ENCODE measurements at places on chromosomes 7 and 10.

GRCh38 chr7:143362131-143363015 lies at the start of gene FAM131B:
FAM131B (minus strand) TSS chr7:143362713; CDS start chr7:143362603, 110 bp downstream.
- peak; percentile 36 for DNase-seq

DNA sequence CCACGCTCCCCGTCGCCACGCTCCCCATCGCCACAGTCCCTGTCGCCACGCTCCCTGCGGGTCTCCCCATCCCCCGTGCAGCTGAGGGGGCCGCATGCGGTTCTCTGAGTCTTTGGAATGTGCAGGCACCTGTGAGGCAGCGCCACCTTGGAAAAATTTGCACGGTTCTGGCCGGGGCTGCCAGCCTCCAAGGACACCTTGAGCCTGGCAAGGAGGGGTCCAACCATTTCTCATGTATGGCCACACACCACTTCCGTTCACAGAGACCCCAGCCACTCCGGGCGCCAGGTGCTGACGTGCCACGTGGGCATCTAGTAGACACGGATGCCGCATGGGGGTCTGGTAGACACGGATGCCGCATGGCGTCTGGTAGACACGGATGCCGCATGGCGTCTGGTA lies 70.5 kb upstream of the ADGRA1 start:
- DNase-seq: no peak

GRCh38 chr7:50981743-50982142 lies 199.0 kb upstream of the GRB10 start:
- no peak for DNase-seq

DNA sequence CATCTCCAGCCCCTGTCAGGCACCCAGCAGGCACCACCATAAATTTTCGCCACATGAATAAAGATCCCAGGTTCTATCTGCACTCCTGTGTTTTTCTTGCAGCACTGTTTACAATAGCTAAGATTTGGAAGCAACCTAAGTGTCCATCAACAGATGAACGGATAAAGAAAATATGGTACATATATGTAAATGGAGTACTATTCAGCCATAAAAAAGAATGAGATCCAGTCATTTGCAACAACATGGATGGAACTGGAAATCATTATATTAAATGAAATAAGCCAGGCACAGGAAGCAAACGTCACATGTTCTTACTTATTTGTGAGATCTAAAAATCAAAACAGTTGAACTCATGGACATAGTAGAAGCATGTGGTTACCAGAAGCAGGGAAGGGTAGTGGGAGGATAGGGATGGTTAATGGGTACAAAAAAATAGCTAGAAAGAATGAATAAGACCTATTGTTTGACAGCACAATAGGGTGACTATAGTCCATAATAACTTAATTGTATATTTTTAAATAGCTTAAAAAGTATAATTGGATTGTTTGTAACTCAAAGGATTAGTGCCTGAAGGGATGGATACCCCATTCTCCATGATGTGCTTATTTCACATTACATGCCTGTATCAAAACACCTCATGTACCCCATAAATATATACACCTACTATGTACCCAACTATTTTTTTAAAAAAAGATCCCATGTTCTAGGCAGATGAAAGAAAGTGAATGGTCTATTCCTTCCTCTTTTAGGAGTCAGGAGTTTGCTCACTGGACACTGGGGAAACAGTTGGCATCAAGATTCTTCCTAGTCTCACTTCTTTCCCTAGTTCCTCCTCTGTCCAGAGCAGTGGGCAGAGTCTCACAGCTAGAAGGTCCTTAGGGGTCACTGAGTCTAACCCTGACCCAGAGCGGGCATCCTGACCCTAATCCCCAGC lies 1.0 kb upstream of the NPFFR1 start:
- no peak for DNase-seq

GRCh38 chr10:340646-341045 lies 205.4 kb downstream of the ZMYND11 start:
- no peak for DNase-seq

DNA sequence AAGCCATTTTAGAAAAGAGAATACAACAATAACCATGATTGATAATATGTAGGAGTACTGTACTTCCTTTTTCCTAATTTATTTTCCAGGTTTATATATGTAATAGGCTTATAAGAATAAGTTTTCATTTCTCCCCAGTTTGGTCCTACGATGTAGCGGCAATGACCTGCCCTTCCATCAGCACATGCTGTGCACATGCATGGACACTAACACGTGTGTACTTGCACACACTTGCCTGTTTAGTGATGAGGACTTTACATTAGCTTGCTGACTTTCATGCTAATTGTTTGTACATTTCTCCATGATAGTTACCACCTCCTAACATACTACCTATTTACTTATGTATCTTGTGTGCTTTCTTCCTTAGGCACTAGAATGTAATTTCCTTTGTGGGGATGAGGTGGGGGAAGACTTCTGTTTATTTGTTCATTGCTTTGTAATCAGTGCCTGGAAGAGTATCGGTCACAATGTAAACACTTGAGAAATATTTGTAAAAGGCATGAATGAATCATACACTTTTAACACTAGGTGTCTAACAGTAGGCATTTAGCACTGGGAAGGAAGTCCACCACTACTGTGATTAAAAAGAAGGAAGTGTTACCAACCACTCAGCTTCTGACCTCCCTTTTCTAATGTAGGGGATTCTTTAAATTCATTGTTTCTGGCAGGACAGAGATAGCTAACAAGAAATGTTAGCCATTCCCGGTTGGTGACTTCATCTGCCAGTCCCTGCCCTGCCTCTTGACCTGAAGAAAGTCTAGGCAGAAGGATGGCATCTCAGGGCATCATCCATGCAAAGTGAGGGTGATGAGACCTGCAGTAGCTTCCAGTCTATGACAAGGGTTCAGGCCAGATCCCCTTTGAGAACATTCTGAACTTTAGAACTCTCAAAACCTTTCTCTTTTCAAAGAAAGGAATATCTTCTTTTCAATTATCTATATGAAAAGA lies 120.2 kb upstream of the RAB18 start:
- peak; percentile 14 for DNase-seq

DNA sequence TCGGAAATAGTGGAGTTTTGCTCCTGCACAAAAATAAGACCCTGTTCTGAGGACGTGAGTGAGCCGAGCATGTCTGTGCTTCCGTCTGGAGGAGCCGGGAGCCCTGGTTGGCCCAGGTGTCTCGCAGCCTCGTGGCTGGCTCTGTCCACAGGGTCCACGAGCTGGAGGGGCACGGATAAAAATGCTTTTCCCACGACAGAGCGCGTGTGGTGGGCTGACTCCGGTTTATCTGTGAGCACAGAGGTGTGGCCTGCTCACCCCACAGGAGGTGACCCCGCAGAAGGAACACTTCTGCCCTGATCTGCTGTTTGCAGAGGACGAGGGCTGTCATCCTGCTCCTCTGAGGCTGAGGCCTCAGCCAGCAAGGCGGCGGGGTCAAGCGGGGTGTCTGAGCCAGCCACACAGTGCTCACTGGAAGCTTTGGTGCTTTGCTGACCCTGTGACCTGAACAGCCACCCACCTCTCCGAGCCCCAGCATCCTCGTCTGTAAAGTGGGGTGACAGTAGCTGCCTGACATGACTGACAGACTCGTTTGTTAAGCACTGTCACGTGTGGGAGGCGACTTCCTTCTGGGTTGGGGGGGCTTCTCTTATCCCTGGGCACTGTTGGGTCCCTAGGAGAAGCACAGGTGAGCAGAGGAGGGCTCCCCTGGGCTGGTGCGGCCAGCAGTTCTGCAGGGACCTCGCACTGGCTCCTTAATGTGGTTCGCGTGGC lies 162.5 kb downstream of the DNAJB6 start:
- no peak for DNase-seq

DNA sequence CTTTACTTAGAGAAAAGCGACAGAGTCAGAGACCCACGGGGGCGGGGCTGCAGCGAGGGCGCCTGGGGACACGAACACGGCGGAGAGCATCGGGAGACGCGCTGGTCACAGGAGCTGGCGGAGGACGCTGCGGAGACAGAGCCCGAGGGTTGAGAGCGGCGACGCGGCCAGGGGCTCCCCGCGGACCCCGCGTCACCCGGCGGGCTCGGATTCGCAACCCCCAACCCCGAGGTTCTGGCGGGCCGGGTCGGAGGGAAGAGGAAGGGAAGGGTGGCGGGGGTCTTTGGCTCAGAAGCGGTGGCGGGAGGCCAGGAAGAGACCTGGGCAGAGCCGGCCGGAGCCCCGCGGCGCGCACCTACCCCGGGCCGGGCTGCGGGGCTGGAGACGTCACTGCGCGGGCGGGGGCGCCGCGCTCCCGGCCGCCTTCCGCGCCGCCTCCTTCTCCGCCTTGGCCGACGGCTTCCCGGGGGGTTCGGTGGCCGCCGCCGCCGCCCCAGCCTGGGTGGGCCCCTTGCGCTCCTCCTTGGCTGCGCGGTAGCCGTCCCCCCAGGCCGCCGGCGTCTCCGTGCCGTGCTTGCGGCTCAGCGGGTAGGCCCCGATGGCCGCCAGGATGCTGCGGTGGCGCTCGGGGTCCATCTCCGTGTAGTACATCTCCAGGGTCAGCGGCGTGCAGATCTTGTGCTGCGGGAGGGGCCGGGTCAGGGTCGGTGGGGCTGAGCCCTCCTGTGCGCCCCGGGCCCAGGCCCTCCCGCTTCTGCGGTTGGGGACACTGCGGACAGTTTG lies 11.1 kb downstream of the CALY start:
- DNase-seq: no peak

- DNase-seq: no peak
Measured at GRCh38 chr7:73810998-73811360, 19.8 kb upstream of the CLDN4 start.

- DNase-seq: no peak
Measured at GRCh38 chr7:82364671-82365070, 78.9 kb downstream of the CACNA2D1 start.

DNA sequence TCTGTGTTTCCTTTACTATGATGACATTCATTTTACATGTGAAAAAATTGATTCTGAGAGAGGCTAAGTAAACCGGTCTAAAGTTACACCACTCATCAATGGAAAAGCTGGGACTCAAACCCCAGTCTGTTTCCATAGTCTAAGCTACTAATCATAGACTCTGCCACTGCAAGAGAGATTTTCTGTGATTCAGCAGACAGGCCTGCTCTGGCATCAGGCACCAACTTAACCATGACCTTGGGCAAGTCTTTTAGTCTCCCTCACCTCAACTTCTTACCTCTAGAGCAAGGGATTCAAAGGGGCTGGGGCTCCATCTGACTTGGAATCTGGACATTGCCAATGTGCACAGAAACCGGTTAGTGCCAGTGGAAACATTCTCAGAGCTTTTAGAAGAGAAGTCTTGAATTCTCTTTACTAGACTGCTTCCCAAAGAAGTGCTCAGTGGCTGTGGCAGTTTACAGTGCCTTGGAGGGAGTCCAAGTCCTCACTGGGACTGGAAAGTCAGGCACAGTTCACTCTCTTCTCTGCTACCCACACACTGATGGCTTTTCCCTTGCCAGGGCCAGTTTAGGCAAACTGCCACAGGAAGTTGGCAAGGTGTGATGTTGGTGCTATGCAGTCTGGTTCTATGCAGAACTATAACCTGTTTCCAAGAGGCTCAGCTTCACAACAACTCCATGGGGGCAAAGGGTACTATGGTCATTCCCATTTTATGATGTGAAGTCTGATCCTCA lies 4.5 kb upstream of the BLNK start:
- no peak for DNase-seq

- no peak for DNase-seq
Measured at GRCh38 chr10:58115218-58116050, 152.3 kb downstream of the IPMK start.

DNA sequence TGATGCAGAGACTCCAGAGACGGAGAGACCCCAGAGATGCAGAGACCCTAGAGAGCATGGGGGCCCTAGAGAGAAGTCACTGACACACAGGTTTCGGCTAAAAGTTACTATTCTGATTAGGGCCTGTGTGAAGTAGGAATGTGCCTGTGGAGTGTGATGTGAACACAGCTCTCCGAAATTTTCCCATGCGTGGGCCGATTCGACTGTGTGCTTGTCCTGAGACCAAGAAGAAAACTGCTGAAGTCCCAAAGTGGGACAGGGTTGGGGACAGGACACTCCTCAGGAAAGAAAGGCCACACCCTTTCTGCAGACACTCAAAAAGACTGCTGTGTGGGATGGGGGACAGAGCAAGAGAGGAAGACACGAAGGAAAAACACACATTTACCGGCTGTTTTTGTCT lies 533.5 kb downstream of the PTPRN2 start:
- DNase-seq: no peak

GRCh38 chr7:56105508-56105907 lies 768 bp downstream of the CHCHD2 start:
- DNase-seq: no peak

GRCh38 chr10:20552382-20552781 lies 344.7 kb downstream of the NEBL start:
- no peak for DNase-seq

DNA sequence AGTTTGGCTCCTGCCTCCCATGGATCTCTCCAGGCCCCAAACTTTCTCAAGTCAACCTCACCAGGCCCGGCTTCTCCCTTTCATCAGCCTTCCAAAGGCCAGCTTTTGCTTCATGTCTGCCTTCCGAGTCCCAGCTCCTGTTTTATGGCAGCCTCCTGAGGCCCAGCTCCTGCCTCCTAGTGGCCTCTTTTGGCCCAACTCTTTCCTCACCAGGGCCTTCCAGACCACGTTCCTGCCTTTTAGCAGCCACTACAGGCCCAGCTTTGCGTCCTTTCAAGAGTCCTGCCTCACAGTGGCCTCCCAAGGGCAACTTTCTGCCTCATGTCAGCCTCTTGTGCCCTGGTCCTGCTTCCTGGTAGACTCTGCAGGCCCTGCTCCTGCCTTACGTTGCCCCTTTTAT lies 15.3 kb upstream of the TMEM248 start:
- no peak for DNase-seq

DNA sequence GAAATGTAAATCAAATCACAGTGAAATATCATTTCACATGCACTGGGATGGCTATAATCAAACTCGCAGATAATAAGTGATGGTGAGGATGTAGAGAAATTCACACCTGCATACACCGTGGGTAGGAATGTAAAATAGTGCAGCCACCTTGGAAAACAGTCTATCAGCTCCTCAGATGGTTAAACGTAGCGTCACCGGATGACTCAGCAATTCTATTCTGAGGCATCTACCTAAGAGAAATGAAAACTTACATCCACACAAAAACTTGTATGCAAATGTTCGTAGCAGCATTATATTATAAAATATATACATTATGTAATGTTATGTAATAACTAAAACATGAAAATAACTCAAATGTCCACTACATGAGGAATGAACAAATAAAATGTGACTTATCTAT lies 38.9 kb downstream of the SH3PXD2A start:
- peak; percentile 34 for DNase-seq

DNA sequence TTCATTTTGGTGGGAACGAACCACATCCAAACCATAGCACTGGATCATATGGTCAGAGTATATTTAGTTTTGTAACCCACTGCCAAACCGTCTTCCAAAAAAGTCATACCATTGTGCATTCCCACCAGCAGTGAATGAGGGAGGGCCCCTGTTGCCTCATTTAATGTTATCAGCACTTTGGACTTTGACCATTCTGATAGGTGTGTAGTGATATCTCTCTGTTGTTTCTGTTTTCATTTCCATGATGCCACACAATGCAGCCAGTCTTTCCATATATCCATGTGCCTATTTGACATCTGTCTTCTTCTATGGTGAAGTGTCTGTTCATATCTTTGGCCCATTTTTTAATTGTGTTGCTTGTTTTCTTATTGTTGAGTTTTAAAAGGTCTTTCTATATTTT lies 105.0 kb upstream of the PPP2R2D start:
- DNase-seq: no peak

Measured in urothelium cell line (cell line).